ENCODE measurements at places on chromosomes 16 and 17.
A peak's percentile ranks its signal among the peaks of the same experiment; 100 is the strongest.

DNA sequence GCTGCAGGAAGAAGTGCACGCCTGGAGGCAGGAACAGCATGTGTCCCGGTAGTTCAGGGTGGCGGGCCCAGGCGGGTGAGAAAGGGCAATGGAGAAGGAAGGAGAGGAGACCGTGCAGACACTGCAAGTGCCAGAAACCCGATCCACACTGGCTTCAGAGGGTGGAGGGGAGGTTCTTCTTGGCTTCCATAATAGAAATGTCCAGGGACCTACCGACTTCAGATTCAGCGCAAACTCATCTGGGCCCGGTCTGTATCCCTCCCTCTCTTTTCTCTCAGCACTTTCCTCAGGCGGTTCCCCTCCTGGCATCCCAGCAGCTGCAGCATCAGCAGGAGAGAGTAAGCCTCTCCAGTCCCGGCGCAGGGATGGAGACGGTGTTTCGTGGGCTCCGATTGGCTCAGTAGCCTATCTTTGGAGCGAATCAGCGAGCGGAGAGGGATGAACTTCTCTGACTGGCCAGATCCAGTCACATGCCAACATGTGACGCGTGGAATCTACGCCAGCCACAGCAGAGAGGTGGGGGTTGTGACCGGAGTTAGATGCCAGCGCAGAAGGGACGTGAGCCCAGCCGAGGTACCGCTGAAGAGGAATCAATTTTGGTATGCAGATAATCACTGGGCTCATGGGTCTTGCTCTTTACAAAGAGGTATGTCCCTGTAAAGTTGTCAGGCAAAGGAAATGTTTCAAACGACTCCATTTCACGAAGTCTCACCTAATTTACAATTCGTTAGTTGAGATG lies 1.9 kb upstream of the PRPSAP2 start:
- DNase-seq = peak; percentile 96

GRCh38 chr16:53291757-53292392 lies 142.4 kb upstream of the RBL2 start:
- DNase-seq = no peak

- no peak for DNase-seq
Observed at GRCh38 chr17:49734515-49735490, 27.0 kb upstream of the SLC35B1 start.

DNA sequence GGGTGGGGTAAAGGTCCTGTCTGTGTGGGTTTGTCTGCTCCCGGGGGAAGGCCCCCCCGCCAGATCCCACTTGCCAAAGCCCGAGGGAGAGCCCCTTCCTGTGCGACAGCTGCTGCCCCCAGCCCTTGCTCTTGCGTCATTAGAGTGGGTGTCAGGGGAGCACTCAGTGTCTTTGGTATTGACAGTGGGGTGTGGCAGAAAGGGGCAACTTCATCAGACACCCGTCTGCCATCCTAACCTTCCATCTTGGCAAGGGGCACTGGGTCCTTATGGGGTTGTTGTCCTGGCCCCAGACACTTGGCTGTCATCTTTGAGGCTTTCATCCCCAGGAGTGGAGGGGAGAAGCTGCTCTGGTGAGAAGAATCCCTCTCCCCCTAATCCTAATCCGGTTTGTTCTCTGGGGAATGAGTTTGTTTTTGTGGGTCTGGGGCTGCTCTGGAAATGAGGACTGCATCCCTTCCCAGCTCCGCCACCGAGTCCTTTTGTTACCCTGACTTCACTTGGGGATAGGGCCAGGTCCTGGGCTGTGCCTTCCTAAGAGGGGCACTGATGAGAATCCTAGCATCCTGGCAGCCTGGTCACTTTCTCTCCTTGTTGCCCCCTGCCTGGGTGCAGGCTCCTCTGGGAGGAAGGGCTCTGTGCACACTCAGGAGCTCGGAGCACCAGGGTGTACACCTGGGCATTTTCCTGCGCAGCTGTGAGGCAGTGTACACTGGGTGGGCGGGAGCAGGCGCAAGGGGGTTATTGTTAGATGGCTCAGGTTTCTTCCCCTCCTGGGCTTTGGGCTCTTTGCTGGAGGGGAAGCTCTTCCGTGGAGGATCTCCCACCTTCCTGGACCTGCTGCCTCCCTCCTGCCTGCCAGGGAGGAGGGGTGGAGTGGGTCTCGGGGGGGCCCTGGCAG lies 21.1 kb downstream of the GJD3 start:
- DNase-seq = no peak

- no peak for DNase-seq
Observed at GRCh38 chr17:17387017-17387497, 83.9 kb downstream of the NT5M start.

- peak; percentile 62 for DNase-seq
Observed at GRCh38 chr17:66508896-66509844, 206.8 kb downstream of the PRKCA start.

DNA sequence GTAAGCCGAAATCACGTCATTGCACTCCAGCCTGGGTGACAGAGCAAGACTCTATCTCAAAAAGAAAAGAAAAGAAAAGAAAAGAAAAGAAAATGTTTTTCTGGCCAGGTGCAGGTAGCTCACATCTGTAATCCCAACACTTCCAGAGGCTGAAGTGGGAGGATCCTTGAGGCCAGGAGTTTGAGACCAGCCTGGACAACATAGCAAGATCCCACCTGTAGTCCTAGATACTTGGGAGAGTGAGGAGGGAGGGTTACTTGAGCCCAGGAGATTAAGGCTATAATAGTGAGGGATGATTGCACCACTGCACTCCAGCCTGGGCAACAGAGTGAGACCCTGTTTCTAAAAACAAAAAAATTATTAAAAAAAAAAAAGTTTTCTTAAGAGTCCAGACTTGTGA lies 2.5 kb upstream of the ATP5MC1 start:
- no peak for DNase-seq

DNA sequence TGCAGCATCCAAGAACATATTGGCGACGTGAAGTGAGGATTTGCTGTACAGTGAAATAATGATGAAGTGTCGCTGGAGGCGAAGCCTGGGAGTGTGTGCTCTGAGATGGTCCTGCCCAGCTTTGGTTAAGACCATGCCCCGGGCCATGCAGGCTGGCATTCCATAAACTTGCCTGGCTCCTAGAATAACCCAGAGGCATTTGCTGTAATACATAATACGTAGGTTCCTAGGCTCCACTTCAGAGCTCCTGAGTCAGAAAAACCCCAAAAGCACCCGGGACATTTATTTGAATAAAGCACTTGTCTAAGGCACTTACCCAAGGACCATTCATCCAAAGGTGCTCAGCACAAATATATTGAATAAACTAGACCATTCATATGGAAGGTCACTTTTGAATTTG lies 279.3 kb downstream of the ABCC12 start:
- no peak for DNase-seq

DNA sequence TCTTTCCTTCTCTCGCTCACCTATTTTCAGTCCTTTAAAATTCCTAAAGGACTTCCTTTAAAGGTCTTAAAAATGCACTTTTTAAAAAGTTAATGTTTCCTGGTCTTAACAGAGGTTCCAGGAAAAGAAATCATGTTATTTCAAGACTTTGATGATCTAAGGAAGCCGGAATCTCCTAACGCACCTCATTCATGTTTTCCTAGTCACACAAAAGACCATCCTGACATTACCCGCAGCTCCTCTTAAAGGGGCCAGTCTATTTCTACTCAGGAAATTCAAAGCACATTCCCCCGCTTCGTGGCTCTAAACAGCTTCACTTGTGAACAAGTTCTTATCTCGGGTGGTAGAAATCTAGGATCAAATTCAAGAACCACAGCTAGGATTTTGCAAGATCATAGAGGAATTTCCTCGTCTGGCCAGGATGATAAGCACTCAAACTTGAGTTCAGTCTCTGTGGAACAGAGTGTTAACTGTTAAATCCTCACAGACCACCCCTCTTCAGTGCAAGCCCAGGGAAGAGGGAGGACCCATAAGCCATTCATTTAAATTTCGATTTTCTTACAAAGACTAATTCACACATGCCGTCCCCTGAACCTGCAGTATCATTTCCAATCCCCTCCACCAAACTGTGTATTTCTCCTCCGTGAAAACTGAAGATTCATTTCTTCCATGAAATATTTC lies 137.1 kb upstream of the AXIN2 start:
- no peak for DNase-seq

- DNase-seq = peak; percentile 78
Observed at GRCh38 chr17:75848523-75849278, 4.5 kb upstream of the UNC13D start.

DNA sequence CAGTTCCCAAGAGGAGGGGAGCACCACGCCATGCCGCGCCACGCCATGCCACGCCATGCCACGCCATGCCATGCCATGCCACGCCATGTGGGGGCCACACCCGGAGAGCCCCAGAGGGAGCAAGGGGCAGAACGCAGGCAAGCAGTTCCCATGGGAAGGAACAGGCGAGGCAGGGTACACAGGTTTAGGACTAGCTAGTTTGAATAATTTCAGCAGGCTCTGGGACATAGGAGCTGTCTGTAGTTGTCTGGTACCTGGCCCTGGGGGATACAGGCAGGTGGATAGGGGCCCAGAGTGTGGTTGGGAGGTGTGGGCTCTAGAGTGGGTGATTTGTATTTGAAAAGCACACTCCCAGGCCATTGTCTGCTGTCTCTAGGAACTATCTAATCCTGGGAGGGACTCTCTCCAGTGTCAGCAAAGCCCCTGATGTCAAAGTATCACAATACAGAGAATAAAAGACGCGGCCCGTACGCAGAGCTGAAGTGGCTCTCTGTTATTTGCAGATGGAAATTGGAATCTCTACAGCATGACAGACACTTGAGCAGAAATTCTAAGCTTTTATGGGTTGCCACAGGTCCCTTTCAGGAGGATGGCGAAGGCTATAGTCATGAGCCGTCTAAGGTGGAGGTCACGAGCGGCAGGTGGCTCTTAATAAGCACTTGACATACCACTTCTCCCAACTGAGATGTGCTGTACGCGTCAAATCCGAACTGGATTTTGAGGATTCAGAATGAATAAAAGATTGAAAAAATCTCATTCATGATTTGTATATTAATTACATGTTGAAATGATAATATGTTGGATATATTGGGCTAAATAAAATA lies 220.8 kb upstream of the TNRC6C start:
- no peak for DNase-seq
